Suppressor macrophage treated with lipopolysaccharide for 4 hours (primary cell): ENCODE measurements at places on chromosomes 5 and 9.

DNA sequence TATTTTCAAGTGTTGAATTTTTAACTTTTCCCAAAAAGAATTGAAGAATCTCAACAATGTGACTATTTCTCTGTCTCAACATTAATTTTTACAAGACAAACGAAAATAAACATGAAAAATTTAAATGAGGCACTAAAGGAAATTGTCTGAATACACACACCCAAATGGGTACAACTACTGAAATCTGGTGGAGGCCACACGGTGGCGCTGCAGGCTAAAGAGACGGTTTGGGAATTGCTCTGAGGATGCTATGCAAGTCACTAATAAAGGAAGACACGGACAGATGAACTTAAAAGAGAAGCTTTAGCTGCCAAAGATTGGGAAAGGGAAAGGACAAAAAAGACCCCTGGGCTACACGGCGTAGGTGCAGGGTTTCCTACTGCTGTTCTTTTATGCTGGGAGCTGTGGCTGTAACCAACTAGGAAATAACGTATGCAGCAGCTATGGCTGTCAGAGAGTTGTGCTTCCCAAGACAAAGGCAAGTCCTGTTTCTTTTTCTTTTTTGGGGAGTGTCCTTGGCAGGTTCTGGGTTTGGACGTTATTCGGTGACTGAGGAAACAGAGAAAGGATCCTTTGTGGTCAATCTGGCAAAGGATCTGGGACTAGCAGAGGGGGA is at the start of gene PCDHB10:
TSS of gene PCDHB10 (plus strand) at position 244 of the 616 bp plus-strand sequence. CDS start at position 444, 200 bp downstream.
- DNase-seq, result peak; percentile 18

DNA sequence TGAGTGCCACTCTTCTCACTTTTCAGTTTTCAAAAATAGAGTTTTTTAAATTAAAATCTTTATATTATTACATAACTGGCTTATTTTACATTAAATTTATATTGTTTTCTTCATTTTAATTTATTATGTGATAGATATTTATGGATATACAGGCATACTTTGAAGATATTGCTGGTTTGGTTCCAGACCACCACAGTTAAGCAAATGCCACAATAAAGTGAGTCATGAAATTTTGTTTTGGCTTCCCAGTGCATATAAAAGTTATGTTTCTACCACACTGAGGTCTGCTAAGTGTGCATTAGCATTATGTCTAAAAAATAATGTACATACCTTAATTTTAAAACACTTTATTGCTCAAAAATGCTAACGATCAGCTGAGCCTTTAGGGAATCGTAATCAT is 47.4 kb downstream of the NDUFS4 start:
- no peak for DNase-seq

DNA sequence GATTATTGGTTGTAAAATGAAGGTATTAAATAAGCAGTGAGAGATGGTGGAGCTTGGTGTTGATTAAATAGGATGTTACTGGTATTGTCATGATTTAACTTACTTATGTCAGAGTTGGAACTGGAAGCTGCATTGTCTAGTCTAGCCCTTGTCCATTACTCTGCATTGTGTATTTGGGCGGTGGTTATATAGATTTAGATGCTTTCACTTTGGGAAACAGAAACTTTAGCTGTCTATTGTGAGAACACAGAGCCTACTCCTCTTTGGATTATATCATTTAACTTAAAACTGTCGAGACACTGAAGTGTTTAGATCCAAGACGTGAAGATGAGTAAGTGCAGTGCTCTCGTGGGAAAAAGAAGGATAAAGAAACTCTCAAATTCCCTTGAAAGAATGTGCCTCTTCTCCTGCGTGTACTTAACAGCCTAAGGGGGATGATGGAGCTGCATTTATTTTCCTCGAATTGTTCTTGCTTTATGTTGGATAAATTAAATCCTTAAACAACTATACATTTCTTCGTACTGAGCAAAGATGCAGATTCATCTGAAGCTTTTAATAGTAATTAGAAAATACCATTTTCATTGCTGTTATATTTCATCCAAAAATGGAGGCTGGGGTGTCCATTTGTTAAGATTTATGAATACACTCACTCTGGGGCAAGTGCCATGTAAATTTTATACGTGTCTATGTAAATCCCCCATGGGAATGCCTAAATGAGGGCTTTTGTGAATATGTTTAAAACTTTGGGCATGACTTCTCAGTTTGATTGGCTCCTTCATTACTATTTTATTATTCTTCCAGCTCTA is 21.6 kb downstream of the FBXL7 start:
- DNase-seq, result no peak

DNA sequence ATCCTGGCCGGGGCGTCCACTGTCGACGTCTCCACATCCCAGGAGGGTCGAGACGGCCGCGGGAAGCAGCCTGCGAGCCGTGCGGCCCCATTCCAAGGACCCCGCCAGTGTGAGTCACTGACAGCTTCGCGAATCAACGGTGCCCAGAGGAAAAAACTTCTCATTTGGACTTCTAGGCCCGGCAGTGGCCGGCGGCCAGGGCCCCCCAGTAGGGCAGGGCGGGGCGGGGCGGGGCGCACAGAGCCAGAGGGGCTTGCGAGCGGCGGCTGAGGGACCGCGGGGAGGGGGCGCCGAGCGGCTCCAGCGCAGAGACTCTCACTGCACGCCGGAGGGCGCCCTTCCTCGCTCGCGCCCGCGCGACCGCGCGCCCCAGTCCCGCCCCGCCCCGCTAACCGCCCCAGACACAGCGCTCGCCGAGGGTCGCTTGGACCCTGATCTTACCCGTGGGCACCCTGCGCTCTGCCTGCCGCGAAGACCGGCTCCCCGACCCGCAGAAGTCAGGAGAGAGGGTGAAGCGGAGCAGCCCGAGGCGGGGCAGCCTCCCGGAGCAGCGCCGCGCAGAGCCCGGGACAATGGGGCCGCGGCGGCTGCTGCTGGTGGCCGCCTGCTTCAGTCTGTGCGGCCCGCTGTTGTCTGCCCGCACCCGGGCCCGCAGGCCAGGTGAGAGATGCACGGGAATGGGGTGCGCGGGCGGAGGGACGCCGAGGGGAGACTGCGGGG is at the start of gene F2R:
TSS of gene F2R (plus strand) at position 391 of the 720 bp plus-strand sequence. CDS start at position 573, 182 bp downstream.
- DNase-seq, result peak; percentile 45

DNA sequence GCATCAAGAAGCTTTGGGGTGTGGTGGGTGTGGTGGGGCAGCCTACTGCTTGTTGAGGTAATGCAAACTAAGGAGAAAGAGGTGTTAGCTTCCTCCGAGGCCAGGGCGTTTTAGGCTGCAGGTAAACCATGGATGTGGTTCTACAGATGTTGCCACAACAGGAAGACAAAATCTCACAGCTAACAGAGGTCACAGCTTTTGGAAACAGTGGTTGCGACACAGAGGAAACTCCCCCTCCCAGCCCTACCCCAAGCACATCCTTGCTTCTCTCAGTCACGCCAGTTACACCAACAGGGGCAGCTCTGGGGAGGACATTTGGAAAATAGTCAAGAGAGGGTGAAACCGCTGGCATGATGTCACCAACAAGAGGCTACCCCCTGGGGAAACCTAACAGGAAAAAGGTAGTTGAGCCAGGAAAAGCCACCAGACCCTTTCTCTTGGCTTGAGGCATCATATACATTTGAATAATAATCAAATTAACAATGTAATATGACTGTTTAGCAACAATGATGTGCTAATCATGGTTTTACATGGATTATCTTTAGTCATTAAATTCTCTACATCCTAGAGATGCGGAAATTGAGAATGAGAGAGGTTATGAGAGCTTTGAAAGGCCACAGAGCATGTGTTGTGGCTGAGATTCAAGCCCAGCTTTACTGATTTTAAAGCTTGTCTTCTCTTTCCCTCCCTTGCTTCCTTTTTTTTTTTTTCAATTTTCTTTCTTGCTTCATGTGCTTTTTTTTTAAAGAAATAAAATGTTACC is 82.2 kb upstream of the IL12B start:
- DNase-seq, result peak; percentile 90

GRCh38 chr5:116145416-116145815 is 60.6 kb downstream of the COMMD10 start:
- DNase-seq, result no peak

- no peak for DNase-seq
Measured at GRCh38 chr5:135700731-135701130, 121.9 kb upstream of the CXCL14 start.

DNA sequence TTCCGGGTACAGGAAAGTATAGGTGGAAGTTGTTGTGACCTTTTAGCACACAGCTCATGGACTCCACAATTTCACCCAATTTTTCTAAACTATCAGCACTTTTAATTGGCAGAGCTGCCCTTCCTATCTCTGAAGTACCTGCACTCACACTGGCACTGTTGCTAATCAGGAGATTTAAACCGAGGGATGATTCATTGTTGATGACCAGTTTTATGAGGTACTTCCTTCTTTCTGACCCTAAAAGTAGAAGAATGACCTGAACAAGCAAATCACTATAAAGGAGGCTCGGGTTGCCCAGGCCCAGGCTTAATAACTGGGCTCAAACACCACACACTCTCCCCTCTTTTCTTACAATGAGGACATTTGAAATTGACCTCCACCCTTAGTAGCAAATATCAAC is 105.9 kb downstream of the KCNN2 start:
- peak; percentile 0 for DNase-seq

DNA sequence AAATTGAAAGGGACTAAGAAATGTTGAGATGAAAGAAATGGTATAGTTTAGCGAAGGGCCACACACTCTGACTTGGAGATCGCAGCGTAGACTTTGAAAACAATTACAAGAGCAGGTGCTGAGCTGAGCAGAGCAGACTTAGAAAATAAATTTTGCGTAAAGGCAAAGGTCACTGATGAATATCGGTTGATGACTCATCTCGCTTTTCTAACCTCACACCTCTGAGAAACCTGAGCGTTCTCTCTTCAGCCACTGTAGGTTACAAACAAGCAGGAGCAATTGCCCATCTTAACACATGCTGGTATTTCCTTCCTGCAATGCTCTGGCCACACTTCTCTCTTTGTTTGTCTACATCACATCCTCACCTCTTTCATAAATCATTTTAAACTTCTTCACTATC is 190.6 kb upstream of the C9orf72 start:
- no peak for DNase-seq

- DNase-seq, result peak; percentile 34
Measured at GRCh38 chr5:64612344-64612961, 77.8 kb upstream of the SHISAL2B start.

DNA sequence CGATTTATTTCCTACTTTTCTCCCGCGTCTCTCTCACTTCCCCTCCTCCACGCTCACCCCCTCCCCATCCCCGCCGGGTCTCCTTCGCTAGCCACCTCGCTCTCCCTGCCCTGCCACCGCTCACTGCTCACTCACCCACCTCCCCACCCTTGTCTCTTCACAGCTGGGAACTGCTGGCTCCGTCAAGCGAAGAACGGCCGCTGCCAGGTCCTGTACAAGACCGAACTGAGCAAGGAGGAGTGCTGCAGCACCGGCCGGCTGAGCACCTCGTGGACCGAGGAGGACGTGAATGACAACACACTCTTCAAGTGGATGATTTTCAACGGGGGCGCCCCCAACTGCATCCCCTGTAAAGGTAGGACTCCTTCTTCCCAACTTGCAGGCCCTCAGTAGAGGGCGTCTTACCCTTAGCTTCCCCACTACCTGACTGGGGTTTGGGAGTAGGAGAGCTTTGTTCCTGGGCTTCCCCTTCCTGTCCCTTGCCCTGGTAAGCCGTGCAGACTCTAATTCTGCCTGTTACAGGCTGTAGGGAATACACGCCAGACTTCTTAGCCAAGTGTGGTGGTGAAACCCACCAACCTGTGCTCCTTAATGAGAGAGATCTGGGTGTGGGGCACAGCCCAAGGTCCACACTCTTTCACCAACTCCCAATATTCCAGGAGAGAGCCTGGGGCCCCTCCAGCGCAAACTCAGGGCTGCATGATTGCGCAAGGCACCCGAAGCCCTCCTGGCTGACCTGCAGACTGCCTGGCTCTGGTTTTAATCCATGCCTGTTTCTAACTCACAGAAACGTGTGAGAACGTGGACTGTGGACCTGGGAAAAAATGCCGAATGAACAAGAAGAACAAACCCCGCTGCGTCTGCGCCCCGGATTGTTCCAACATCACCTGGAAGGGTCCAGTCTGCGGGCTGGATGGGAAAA is 2.5 kb downstream of the FST start:
- DNase-seq, result no peak

- no peak for DNase-seq
Measured at GRCh38 chr9:123044586-123044985, 11.1 kb downstream of the GPR21 start.

GRCh38 chr9:18756712-18757125 is 276.3 kb downstream of the SAXO1 start:
- no peak for DNase-seq

- DNase-seq, result no peak
Measured at GRCh38 chr9:135043345-135043744, 44.1 kb upstream of the OLFM1 start.

GRCh38 chr5:84218546-84218945 is 166.1 kb downstream of the EDIL3 start:
- no peak for DNase-seq

GRCh38 chr5:154086641-154087040 is 47.9 kb downstream of the MFAP3 start:
- no peak for DNase-seq

DNA sequence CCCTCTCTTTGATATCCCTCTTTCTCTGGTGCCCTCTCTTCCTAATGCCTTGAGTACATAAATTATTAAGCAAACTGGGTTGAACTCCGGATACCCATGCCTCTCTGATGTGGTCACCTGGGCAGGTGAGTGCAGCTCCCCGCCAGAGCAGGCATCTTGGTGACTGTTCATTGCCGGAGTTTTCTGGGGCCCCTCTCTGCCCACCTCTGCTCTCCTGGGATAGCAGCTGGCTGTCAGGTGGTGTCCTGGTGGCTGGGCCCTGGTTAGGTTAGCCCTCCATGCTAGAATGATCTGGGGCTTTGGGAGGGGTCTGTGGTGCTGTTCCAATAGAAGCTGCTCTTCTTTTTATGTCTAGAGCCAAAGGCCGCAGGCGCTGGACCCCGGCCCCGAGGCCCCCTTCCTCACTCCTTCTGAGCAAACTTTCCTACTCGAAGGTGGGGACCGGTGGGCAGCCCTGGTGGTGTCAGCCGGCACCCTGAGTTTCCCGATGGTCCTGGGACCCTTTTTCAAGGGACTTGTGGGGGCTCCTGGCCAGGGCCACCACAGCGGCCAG is 4.9 kb upstream of the SCGB3A1 start:
- DNase-seq, result no peak

GRCh38 chr9:90929626-90930025 is 128.0 kb downstream of the SYK start:
- DNase-seq, result no peak

GRCh38 chr5:139458580-139459407 is 3.7 kb downstream of the ECSCR start:
- peak; percentile 67 for DNase-seq

DNA sequence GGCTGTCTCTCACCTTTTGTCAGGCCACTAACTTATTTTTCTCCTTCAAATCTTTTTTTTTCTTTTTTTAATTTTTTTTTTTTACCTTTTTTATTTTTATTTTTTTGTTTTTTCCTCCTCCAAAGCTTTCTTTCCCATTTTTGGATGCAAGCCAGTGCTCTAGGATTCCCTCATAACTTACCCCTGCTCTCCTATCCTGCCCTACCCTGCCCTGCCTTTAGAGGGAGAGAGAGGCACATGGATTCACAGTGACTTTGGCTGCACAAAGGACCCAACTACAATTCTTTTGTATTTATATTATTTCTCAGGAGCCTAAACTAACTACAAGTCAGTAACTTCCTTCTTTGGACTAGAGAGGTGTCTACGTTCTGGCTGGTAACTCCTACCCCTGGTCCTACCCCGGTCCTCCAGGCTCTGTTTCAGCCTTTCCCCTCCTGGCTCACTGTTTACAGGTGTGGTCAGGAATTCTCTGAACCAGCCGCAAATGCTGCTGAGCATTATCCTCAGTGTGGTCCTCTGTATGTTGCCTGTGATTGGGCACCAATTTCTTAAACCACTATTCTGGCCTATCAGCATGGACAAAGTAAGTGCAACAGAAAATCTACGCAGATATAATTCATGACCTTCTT is 8.4 kb upstream of the RUSC2 start:
- DNase-seq, result peak; percentile 77
